SJSA1 (cell line): ENCODE measurements at places on chromosomes 4 and X. TPM values are rescaled to one million over a fixed set of nuclear protein-coding genes. Genes with fewer than 3 reads are reported as not detected.

Gene DUX4
- total RNA-seq, result not detected in 2 replicates

Gene SPON2
- 0.16 TPM in 1 of 2 replicates, not detected in the other for total RNA-seq

Gene GDI1
- 178 and 208 TPM in 2 replicates for total RNA-seq

Gene PPP1R2C
- not detected in 2 replicates for total RNA-seq

Gene GC
- not detected in 2 replicates for total RNA-seq

Gene XIAP
- 42.9 and 71.0 TPM in 2 replicates for total RNA-seq

DNA sequence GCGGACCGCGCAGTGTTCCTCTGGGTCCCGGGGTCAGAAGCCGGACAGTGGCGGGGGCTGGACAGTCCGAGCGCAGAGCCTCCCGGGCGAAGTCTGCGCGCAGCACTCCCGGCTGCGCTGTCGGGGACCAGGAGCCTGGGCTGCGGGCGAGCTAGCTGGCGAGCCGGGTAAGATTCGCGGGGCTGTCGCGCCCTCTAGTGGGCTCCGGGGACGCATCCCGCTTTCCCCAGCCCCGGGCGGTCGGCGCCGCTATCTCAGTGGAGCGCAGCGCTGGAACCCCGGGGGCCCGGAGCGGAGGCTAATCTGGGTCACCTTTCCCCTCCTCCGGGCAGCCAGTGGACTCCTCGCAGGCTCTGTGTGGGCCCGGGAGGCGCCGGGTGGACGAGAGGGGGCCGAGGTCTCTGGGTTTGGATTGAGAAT is 4.2 kb downstream of the PDGFRA start:
- H3K27me3 ChIP-seq, result no peaks in the 10 kb centered on the region
- no peak overlapping the region for H3K27ac ChIP-seq
- H3K36me3 ChIP-seq, result peaks cover 6% of the 10 kb centered on the region; the same call in 1 of the 2 replicates
- H3K4me3 ChIP-seq, result peak overlapping the region; percentile 43
- H3K4me1 ChIP-seq, result peaks cover 25% of the 10 kb centered on the region
- peak; percentile 86 for DNase-seq

DNA sequence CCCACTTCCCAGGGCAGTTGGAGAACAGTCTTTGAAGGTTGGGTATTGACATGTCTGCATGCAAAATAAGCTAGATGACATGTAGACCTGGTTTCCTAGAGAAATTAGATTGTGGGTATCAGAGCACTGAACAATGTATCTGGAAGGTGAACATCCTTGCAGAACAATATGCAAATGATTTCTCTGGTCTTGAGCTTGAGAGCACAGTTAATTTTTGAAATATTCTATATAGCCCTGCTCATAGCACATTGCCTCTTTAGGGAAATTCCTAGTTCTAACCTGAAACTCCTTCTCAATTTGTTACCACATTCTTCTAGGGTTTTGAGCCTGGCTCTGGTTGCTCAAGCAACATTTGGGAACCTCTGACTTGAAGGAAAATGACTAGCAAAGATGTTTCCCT is 41.6 kb upstream of the LAS1L start:
- H3K27ac ChIP-seq, result no peak overlapping the region
- no peaks in the 10 kb centered on the region for H3K36me3 ChIP-seq
- no peak for DNase-seq
- no peaks in the 10 kb centered on the region for H3K4me1 ChIP-seq
- no peak overlapping the region for H3K4me3 ChIP-seq

DNA sequence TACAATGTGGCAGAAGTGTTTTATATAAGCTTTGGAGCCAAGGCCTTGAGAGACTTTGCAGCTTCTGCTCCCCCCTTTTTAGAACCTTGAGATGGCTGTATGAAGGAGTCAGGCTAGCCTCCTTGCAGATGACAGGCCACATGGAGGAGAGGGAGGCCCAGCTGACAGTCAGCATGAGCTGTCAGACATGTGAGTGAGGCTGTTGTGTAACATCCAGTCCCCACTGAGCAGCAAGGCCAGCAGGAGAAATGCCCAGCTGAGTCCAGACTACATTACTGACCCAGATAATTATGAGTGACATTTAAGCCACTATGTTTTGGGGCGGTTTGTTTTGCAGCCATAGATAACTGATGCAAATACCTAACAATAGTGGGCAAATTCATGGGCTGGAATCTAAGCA is 515.3 kb upstream of the ARX start:
- H3K4me3 ChIP-seq, result no peak overlapping the region
- DNase-seq, result no peak
- H3K36me3 ChIP-seq, result no peaks in the 10 kb centered on the region
- no peaks in the 10 kb centered on the region for H3K27me3 ChIP-seq
- no peak overlapping the region for H3K27ac ChIP-seq

DNA sequence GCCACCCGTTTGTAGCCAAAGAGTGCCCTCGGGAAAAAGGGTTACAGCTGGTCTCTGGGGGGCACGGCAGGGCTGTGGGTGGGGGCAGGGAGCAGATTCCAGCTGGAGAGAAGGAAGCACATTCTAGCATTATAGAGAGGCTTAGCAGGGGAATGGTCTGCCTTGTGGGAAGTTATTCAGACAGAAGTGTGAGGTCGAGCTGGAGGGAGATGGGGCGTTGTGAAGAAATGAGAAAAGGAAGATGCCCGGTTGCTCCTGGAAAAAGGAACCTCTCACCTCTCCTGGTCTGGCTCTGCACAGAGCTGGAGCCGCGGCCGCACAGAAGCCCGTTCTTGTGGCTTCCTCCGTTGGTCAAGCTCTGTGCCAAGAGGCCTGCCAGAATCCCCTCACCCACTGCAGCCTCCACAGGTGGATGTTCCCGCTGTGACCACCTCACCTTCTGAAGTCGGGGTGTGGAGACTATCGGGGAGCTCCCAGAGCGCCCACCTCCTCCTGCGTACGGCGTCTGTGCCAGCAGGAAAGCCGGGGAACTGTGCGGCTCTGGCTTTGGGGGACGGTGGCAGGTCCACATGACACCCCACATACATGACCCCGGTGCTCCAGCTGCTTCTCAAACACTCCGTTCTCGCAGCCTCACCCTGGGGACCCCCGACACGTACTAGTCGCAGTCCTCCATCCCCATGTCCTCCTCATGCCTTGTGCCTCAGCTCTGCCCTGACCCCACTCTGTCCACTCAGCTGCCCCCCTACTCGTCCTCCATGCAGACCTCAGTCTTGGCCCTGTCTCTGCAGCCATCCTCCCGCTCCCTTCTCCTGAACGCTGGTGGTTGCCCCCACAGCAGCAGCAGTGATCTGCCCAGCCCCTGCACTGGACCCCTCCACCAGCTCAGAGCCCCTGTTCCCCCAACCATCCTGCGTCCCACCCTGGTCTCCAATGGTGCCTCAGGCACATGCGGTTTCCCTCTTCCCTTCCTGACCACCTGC is 52.2 kb upstream of the HGFAC start:
- peaks cover 20% of the 10 kb centered on the region for H3K36me3 ChIP-seq
- H3K4me1 ChIP-seq, result peaks cover 77% of the 10 kb centered on the region
- DNase-seq, result no peak
- peak overlapping the region; percentile 27 for H3K4me3 ChIP-seq
- no peaks in the 10 kb centered on the region for H3K27me3 ChIP-seq

GRCh38 chr4:104616401-104616820 is 121.7 kb upstream of the CXXC4 start:
- no peak for DNase-seq
- H3K36me3 ChIP-seq, result no peaks in the 10 kb centered on the region
- H3K27ac ChIP-seq, result no peak overlapping the region

DNA sequence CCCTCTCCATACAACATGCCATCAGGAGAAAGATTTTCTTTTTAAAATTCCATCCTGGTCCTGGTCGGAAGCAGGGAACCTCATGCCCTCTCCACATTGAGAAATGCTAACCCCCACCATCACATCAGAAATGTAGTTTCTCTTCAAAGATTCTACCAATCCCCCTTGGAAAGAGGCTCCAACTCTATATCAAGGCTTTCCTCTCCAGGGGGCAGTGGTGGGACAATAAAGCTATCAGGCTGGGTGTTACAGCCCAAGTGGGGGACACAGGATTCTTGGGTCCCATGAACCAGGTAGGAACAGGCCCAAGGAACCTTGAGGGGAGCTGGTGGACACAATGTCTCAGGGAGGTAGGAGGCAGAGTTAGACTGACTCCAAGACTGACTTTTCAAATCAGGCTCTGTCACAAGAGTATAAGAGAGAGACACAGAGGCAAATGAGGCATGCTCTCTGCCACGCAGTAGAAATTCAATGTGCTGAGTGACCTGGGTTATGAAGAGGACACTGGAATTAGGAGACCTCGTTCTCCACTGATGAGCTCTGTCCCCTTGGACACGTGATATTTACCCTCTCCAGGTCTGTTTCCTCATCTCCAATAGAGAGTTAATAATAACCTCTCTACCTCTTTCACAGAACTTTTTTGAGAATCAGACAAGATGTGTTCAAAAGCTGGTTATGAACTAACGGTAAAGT is 4.5 kb downstream of the GJB1 start:
- no peaks in the 10 kb centered on the region for H3K36me3 ChIP-seq
- no peaks in the 10 kb centered on the region for H3K27me3 ChIP-seq
- no peak for DNase-seq
- H3K4me1 ChIP-seq, result no peaks in the 10 kb centered on the region
- H3K4me3 ChIP-seq, result no peak overlapping the region
- H3K27ac ChIP-seq, result no peak overlapping the region

GRCh38 chr4:40270609-40271008 is 64.5 kb upstream of the CHRNA9 start:
- DNase-seq, result no peak
- no peaks in the 10 kb centered on the region for H3K36me3 ChIP-seq
- H3K4me3 ChIP-seq, result no peak overlapping the region
- no peaks in the 10 kb centered on the region for H3K27me3 ChIP-seq
- no peaks in the 10 kb centered on the region for H3K4me1 ChIP-seq

DNA sequence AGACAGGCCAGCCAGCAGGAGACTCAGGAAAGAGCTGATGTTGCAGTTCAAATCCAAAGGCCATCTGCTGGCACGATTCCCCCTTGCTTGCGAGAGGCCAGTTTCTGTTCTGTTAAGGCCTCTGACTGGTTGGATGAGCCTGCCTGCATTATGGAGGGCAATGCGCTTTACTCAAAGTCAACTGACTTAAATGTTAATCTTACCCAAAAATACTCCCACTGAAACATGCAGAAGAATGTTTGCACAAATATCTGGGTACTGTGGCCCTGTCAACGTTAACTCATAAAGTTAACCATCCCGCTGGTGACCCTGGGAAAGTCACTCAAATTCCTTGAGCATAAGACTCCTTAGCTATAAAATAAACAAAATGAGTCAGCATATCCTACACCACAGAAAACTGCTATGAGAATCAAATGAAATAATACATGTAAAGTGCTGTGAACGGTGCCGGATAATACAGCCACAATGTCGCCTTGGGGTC is 326.4 kb downstream of the EVC2 start:
- DNase-seq, result peak; percentile 60
- H3K4me3 ChIP-seq, result no peak overlapping the region
- H3K27ac ChIP-seq, result peak overlapping the region; percentile 89
- peaks cover 28% of the 10 kb centered on the region for H3K4me1 ChIP-seq

DNA sequence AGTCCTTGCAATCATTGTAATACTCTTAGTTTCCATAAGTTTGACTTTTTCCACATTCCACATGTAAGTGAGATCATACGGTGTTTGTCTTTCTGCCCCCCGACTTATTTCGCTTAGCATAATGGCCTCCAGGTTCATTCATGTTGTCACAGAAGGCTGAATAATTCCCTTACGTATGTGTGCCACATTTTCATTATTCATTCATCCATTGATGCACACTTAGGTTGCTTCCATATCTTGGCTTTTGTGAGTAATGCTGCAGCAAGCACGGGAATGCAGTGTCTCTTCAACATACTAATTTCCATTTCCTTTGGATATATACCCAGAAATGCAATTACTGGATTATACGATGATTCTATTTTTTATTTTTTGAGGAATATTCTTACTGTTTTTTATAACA is 22.0 kb upstream of the VEGFC start:
- H3K4me3 ChIP-seq, result no peak overlapping the region
- no peak for DNase-seq
- no peaks in the 10 kb centered on the region for H3K27me3 ChIP-seq
- no peak overlapping the region for H3K27ac ChIP-seq
- H3K4me1 ChIP-seq, result peaks cover 3% of the 10 kb centered on the region
- H3K36me3 ChIP-seq, result no peaks in the 10 kb centered on the region

DNA sequence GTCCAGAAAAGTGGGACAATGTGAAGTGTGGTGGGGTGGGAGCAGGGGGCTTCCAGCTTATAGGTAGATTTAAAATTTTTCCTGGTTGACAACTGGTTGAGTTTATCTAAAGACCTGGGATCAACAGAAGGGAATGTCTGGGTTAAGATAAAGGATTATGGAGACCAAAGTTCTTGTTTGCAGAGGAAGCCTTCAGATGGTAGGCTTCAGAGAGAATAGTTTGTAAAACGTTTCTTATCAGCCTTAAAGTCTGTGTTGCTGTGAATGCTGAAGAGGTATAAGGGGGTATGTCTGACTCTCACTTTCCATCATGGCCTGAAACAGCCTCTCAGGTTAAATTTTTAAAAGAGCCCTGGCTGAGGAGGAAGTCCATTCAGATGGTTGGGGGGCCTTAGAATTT is 20.5 kb downstream of the MGST2 start:
- DNase-seq, result no peak
- H3K4me1 ChIP-seq, result peaks cover 6% of the 10 kb centered on the region; the same call in 1 of the 2 replicates
- H3K36me3 ChIP-seq, result no peaks in the 10 kb centered on the region; the same call in 1 of the 2 replicates
- H3K27ac ChIP-seq, result no peak overlapping the region
- H3K4me3 ChIP-seq, result no peak overlapping the region

DNA sequence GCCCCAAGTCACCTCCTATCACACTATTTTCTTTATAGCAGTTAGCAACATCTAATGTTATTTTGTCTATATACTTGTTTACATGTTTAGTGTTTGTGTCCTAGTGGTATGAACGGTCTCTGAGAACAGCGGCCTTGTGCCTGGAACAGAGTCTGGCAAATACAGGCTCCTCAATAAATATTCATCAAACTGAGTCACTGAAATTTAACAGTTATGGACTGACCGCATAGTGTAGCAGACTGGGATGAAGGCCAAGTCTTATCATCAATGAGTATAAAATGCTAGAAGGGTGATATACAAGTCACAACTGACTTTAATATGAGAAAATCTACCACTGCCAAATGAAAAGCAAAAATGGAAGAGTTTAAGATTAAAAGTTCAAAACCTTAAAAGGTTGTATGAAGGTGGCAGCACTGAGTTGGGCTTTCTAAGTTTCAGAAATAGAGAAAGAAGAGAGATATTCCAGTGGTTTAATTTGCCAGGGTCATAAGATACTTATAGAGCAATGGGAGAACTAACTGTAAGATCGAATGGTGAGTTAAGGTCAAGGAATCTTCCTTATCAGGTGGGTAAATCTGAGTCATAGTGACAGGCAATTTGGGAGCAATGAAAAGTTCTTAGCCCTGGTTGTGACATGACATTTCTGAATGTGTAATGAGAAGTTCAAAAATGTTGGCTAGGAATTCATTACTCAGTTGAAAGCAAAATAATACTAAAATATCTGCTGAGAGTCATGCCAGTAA is 34.9 kb downstream of the ELOVL6 start:
- no peak overlapping the region for H3K4me3 ChIP-seq
- peak overlapping the region; percentile 62 for H3K27ac ChIP-seq
- H3K4me1 ChIP-seq, result peaks cover 36% of the 10 kb centered on the region
- no peaks in the 10 kb centered on the region for H3K27me3 ChIP-seq
- peak; percentile 29 for DNase-seq

DNA sequence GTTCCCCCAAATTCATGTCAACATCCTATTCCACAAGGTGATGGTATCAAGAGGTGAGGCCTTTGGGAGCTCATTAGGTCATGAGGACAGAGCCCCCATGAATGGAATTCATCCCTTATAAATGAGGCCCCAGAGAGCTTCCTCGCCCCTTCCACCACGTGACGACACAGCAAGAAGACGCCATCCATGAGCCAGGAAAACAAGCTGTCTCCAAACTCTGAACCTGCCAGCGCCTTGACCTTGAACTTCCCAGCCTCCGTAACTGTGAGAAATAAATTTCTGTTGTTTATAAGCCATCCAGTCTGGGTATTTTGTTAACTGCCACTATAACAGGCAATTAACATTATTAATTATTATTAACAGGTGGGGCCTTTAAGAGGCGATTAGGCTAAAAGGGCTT is 5.8 kb downstream of the AGA start:
- H3K27me3 ChIP-seq, result no peaks in the 10 kb centered on the region
- no peaks in the 10 kb centered on the region; the same call in 1 of the 2 replicates for H3K36me3 ChIP-seq
- no peak overlapping the region for H3K27ac ChIP-seq
- no peak overlapping the region for H3K4me3 ChIP-seq
- H3K4me1 ChIP-seq, result peaks cover 3% of the 10 kb centered on the region
- no peak for DNase-seq
